ENCODE measurements at places on chromosomes 6 and 20. TPM values are rescaled to one million over a fixed set of nuclear protein-coding genes. Genes with fewer than 3 reads are reported as not detected.

DNA sequence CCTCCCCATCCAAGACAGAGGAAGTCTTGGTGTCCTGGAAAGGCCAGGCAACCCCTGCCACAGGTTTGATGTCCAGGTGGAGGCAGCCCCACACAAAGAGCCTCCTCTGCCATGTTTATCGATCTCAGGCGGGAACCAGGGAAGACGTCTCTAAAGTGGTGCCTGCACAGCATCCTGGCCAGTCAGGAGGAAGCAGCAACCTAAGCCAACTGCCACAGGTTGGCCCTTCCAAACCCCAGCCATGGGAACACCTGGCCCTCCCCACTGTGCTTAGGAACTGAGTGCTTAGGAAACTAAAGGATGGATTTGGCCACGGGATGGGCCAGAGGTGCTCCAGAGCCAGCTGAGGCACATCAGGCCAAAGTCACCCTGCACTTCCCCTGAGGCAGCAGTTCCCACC lies 56.9 kb downstream of the CSE1L start:
- DNase-seq = no peak

PERP gene
- polyA plus RNA-seq = 53.2 TPM

ARHGAP40 gene
- not detected for polyA plus RNA-seq

DNA sequence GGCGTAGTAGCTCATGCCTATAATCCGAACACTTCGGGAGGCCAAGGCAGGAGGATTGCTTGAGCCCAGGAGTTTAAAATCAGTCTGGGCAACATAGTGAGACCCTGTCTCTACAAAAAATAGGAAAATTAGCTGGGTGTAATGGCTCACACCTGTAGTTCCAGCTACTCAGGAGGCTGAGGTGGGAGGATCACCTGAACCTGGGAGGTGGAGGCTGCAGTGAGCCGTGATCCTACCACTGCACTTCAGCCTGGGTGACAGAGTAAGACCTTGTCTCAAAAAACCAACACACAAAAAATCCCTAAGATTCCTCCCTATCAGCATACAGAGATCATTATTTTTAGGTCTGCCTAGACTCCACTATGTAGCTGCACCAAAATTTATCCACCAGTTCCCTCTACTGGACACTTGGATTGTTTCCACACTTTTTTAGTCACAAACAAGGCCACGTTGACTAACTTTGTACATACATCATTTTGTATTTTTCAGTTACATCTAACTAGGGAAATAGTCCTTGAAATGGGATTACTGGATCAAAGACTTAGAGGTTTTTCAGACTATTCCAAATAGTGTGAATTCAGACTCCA lies 3.6 kb upstream of the PHF1 start:
- DNase-seq = peak; percentile 47

DNA sequence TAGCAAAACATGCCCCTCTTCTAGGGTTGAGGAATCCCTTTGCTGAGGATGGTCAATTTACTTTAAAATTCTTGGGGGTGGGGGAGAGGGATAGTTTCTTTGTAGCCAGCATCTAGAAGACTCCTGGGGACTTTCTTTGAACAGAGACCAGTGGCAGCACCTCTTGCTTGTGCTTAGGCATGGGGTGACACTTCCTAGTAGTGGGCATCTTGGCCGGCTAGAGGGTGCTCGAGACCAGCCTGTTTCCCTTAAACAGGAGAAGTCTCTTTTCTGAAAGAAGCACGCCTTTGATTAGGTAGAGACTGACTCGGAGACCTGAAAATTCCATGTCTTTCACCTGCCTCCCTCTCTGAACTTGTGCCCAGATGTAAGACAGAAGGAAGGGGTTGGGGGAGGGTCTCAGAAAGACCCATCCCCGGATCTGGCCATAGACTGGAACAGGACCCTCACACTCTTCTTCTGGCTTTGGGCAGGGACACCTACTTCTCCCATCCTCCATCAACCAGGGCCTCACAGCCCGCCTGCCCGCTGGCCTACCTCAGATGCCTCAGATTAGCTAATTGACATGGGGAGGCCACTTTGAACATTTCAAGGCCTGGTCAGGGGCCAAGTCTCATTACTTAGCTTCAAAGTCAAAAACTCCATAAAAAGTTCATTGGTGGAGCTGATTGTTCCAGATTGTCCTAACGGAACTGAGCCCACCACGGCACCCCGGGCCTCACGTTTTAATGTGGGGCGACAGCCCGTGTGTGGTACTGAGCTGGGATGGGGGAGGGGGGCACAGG lies 172.2 kb downstream of the CDC5L start:
- no peak for DNase-seq

Data from A549 (cell line).